ENCODE measurements at places on chromosomes 3 and 15.
A peak's percentile ranks its signal among the peaks of the same experiment; 100 is the strongest.

GRCh38 chr15:51281368-51281967 is 56.9 kb downstream of the CYP19A1 start:
- DNase-seq, result no peak

GRCh38 chr3:117248153-117248552 is 538.6 kb downstream of the TUSC7 start:
- DNase-seq, result no peak

GRCh38 chr15:81895723-81896122 is 150.1 kb downstream of the MEX3B start:
- no peak for DNase-seq

- DNase-seq, result no peak
These were observed 8.7 kb upstream of the SEMA3F start for GRCh38 chr3:50146316-50146901.

GRCh38 chr15:101542306-101543025 is 53.0 kb upstream of the PCSK6 start:
- no peak for DNase-seq

DNA sequence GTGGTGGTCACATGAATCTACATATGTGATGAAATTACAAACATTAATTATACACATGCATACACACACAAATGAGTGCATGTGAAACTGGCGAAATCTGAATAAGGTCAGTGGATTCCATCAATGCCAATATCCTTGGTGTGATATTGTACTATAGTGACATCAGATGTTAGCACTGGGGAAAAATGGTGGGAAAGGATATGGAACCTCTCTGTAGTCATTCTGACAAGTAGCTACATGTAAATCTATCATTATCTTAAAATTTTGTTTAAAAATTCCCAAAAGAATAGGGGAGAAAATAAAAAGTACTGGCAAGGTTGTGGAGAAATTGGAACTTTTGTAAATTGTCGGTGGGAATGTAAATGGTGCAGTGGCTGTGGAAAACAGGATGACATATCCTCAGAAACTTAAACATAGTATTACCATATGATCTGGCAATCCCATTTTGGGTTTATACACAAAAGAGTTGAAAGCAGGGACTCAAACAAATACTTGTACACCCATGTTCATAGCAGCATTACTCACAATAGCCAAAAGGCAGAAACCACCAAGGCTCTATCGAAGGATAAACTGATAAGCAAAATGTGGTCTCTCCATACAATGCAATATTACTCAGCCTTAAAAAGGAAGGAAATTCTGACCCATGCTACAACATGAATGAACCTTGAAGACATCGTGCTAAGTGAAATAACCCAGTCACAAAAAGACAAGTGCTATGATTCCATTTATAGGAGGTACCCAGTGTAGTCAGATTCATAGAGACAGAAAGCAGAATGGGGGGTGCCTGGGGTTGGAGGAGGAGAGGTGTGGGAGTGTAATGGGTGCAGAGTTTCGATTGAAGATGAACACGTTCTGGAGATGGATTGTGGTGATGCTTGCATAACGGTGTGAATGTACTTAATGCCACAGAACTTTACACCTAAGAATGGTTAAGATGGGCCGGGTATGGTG is 25.3 kb upstream of the HRH1 start:
- no peak for DNase-seq

GRCh38 chr15:90174140-90174875 is 26.8 kb upstream of the SEMA4B start:
- DNase-seq, result no peak

GRCh38 chr15:76065245-76065644 is 5.5 kb downstream of the TMEM266 start:
- DNase-seq, result no peak

DNA sequence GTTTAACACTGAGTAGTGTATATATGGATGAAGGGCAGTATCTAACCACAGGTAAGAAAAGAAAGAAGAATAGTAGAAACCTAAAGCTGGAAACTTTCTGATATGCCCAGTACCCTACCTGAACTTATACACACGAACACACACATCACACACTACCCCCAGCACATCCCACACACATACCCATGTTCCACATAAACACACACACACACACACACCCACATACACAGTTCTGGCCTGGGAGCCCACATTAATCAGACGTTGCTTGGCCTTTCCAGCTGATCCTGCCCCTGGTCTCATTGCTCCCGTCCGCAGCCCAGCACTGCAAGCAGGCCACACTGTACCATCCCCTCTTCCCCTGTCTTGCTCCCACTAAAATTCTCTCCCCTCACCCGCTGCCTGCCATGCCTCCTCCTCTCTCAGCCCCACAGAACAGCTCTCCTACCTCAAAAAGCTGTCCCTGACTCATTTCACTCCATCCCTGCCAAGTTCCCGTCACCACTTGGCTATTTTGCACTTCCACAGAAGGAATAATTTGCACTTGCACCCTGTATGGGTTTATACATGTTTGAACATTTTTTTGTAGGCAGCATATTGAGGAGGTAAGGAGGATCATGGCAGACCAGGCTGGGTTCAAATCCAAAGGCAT is 185.8 kb upstream of the PPP2R3A start:
- DNase-seq, result no peak

DNA sequence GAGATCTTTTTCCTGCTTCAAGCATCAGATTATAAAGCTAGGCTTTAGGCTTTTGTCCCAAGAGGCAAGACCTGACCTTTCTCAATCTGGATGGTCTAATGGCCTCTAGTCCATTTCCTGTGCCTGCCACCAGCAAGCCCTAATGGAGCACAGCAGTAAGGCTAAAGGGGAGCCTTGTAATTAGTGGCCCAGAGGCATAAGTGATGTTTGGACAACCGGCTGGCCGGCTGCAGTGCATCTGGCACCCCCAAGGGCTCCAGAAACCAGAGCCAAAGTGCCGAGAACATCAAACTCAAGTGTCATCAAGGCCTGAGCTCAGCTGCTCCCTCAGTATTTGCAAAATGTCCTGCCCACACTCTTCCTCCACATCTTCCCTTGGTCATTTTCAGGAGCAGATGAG is 31.9 kb upstream of the RTP4 start:
- DNase-seq, result no peak

DNA sequence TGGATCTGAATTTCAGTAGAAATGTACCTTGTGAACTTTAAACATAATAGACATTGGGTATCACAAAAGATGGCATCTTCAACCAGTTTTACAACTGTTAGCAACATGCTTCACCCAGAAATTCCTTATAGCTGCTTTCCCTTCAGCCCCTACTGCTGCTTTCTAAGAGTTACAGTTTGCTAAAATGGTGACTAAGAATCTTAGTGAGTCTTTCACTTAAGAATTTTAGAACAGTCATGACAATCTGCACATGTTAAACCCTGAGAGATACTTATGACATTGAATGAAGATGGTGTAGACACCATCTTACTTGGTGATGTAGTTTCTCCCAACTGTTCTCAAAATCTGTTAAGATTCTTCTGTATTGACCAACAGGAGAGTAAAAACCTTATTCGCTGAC is 129.7 kb upstream of the UBE2E1 start:
- DNase-seq, result no peak

DNA sequence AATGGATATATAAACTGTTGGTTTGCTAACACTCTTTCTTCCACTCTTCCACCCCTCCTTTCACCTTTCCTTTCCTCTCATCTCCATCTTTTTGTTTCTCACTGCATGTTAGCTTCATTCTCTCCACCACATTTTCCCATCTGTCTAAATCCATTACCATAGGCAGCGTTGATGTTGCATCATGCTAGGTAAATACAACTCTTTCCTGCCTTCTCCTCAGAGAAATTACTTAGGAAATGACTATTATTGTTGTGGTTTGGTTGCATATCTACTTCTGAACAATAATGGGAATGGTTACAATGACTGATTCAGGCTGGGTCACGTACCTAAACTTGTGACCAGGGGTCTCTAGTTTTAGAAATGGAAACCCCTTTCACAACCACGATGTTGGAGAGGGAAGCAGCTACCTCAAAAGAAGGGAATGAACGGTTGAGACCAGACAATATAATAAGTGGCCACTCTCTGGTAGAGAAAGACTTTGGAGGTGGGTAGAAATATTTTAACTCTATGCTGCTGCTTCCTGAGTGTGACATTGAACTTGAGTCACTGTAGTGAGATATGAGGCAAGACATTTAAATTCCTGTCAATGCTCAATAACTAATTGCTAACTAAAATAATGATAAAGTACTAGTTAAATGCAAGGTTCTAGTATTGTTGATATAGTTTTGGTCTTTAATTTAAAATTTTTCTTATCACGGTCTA is 314.1 kb upstream of the TGFBR2 start:
- DNase-seq, result no peak

GRCh38 chr3:171825222-171825828 is 15.0 kb upstream of the PLD1 start:
- DNase-seq, result no peak

- DNase-seq, result peak; percentile 52
These were observed 130.5 kb upstream of the EIF1B start for GRCh38 chr3:40179016-40179415.

- DNase-seq, result no peak
These were observed 62.7 kb upstream of the ICE2 start for GRCh38 chr15:60541481-60542299.

DNA sequence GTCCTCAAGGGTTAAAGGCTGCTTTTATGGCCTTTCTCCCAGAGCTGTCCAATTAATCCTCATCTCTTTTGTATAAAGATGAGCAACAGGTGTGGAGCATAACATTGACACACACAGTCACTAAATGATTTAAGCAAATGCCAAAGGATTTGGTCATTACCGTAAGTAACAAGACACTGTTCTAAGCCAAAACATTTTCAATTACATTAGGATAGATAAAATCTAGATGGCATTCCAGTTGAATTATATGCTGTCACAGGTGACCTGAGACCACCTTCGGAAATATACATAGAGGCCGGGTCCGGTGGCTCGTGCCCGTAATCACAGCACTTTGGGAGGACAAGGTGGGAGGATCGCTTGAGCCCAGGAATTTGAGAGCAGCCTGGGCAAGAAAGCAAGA is 105.3 kb upstream of the UBE3A start:
- no peak for DNase-seq

- DNase-seq, result no peak
These were observed 48.0 kb upstream of the APEH start for GRCh38 chr3:49626101-49626581.

DNA sequence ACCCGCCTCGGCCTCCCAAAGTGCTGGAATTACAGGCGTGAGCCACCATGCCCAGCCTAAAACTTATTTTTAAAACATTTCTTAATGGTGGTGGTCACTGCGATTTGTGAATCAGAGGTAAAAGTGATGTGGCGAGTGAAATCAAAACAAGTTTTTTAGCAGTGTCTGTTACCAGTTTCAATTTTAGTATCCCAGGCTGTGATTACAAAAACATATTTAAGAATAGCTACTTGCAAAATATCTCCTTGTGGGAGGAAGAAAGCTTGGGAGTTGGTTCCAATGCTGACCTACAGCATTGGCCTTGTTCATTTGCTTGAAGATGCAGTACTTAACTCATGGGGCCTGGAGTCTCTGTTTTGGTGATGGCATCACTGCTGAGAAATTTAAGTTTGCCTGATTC is 4.5 kb downstream of the RAB7A start:
- no peak for DNase-seq

DNA sequence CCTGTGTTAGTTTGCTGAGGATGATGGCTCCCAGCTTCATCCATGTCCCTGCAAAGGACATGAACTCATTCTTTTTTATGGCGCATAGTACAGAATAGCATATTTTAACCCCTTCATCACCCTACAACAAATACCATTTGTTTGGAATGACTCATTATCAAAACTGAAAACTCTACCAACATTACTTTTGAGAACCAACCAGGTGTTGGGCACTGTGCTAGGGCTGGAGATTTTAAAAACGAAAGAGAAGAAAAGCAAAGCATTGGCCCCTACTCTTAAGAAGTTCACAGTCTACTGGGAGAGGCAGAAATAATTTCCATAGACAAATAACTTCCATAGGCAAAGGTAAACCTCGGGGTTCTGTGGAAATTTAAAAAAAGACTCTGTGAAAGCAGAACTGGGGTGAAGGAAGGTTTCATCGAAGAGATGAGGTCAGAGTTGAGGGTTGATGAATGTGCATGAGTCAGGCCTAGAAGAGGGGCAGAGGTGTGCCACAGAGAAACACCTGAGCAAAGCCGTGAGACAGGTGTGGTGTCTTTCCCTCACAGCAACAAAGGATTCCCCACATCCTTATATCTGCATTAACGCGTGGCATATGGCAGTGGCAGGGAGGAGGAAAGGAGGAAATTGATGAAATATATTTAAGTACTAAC is 51.0 kb downstream of the MCF2L2 start:
- no peak for DNase-seq

- no peak for DNase-seq
These were observed 89.7 kb downstream of the SCAPER start for GRCh38 chr15:76815421-76815820.

- DNase-seq, result no peak
These were observed 49.1 kb upstream of the SPPL2A start for GRCh38 chr15:50814634-50815033.

DNA sequence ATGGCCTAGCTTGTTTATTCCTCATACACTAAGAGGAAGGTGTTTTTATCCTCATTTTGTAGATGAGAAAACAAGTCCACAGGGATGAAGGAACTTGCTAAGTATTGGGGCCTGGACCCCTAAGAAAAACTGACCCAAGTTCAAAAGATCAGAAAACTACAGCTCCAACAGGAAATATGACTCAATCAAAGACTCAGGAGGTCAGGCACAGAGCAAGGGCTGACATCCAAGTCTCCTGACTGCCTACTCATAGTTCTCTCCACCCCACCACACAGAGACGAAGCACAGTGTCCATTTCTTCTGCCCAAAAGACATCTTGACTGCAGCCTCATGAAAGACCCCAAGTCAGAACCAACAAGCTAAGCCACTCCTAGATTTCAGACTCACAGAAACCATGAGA is 26.9 kb upstream of the TPM1 start:
- no peak for DNase-seq

DNA sequence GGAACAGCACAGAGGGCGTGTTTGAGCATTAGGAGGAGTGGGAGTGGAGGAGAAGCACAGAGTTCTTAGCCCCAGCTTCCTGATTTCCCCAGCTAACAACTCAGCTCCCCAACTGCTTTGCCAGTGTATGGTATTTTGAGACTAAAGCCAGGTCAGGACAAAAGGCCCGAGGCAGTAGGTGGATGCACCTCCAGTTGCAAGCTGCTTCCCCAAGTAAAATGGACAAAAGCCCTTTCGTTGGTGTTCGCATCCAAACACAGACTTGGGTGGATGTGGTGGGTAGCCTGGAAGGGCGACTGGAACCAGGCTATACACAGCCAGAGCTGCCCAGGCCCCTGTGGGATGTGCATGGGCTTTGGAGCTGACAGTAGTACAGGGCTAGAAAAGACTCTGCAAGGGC is 12.3 kb upstream of the EHD4 start:
- DNase-seq, result no peak

- no peak for DNase-seq
These were observed 68.5 kb downstream of the TRANK1 start for GRCh38 chr3:36876181-36876936.

GRCh38 chr15:29911705-29912104 is 89.4 kb upstream of the TJP1 start:
- no peak for DNase-seq

DNA sequence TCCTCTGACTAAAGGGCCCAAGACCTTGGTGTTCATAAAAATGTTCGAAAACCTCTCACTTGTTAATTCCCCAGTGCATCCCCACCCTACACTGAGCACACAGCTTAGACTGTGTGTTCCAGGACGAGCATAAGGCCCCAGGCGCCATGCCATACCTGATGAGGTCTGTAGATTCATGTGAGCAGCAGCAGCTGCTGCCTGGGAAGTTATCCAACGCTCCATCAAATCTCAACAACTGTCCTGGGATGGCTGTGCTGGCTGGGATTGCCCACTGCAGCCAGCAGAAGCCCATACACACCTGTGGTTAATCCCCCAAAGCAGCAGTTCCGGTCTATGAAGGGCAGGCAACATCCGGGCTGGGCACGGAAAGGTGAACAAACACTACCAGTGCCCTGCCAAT is 391.2 kb downstream of the IL20RB start:
- no peak for DNase-seq
